ENCODE measurements at places on chromosomes 2 and 18.

DNA sequence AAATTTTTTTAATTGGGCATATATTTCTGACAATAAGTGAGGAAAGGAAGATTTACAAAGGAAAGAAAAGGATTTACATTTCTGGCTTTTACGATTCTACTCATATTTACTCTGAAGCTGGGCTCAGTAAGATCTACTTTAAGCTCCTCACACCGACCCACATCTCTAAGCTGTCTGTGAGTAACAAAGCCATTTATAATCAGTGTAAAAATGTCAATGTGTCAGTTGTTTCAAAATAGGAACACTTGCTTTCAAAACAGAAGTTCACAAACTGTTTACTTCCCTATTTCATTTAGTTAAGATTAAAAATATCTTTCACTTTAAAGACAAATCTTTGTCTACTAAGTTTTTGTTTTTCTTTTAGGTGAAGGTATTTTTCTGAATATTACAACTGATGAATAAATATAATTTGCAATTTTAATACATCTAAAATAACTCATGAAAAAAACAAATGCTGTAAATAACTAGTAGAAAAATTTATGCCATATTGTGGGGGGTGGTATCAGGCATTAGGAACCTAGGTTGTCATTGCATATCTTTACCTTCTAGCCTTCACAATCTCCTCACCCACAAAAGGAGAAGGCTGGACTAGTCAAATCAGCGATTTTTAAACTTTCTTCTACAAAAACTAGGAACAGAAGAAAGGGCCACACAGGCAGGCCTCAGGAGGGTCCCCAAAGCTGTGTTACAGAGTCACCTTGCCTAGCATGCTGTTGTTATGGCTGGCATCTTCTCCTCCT, 64.5 kb downstream of the TMEM131 start:
- DNase-seq: no peak

- DNase-seq: no peak
These were observed 349.7 kb upstream of the ST6GAL2 start for GRCh38 chr2:107235491-107236254.

DNA sequence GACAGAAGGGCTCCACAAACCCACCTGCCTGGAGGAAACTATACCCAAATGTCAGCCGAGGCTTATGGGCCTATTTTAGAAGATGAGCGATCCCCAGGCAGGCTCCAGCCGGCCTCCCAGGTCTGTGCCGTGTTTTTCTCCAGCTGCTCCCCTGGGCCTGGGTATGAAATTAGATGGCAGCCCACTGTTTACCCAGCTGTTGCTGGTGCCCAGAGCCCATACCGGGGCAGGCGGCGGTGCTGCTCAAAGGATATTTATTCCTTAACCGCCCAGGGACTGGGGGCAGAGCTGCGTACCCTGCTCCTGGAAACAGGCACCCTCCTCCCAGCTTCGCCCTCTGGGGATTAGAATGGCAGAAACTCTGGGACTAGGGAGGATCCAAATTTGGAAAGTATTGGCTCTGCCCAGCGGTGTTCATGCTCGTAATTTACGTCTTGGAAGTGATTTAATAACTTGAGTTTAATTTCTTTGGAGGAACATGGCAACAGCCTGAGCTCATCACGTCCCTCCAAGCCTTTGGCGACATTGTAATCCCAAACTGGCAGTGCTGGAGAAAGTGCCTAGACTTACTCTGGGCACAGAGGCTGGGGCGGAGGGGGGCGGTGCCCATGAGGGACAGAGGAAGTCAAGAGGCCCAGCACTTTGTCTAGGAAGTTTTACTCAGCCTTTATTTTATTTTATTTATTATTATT, 199.2 kb downstream of the KLHL29 start:
- DNase-seq: no peak

DNA sequence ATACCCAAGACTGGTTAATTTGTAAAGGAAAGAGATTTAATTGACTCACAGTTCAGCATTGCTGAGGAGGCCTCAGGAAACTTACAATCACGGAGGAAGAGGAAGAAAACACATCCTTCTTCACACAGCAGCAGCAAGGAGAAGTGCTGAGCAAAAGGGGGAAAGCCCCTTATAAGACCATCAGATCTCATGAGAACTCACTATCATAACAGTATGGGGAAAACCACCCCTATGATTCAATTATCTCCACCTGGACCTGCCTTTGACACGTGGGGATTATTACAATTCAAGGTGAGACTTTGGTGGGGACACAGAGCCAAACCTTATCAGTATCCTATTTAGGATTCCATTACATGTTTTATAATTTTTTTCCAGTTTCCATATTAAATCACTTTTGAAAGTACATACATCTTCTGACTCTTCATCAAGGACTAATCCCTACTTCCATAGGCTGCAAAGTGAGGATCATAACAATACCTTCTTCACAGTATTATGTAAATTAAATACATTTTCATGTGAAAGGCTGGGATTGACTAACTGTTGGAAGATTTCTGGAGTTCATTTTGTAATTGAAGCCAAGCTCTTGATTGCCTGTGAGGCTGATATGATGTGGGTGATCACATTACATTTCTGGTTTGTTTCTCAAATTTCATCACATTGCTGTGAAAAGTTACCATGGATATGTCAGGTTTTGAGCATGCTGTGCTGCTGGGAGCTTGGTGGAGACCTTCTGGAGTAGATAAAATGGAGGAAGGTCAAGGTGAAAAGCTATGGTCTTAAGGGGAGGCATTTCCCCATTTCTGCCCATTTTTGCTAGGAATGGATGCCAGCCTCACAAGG, 31.7 kb upstream of the CERS6 start:
- DNase-seq: no peak

- no peak for DNase-seq
These were observed 92.5 kb upstream of the TGIF1 start for GRCh38 chr18:3357516-3357915.
